ENCODE measurements at places on chromosomes 11 and 22.
A peak's percentile ranks its signal among the peaks of the same experiment; 100 is the strongest.

GRCh38 chr11:126084608-126084912 is 21.9 kb upstream of the CDON start:
- no peak for DNase-seq

GRCh38 chr11:92083123-92083522 is 141.5 kb upstream of the FAT3 start:
- no peak for DNase-seq

GRCh38 chr11:76859708-76860227 is 950 bp upstream of the ACER3 start:
- DNase-seq, result no peak

- DNase-seq, result peak; percentile 10
Observed at GRCh38 chr11:77094841-77095365, 7.7 kb upstream of the OMP start.

Measured in left cardiac atrium (tissue), 4 donors.